Neuronal stem cell (in vitro differentiated cells): ENCODE measurements at places on chromosomes 6 and 20.

- DNase-seq: no peak
Observed at GRCh38 chr6:121382467-121383121, 48.3 kb upstream of the TBC1D32 start.

DNA sequence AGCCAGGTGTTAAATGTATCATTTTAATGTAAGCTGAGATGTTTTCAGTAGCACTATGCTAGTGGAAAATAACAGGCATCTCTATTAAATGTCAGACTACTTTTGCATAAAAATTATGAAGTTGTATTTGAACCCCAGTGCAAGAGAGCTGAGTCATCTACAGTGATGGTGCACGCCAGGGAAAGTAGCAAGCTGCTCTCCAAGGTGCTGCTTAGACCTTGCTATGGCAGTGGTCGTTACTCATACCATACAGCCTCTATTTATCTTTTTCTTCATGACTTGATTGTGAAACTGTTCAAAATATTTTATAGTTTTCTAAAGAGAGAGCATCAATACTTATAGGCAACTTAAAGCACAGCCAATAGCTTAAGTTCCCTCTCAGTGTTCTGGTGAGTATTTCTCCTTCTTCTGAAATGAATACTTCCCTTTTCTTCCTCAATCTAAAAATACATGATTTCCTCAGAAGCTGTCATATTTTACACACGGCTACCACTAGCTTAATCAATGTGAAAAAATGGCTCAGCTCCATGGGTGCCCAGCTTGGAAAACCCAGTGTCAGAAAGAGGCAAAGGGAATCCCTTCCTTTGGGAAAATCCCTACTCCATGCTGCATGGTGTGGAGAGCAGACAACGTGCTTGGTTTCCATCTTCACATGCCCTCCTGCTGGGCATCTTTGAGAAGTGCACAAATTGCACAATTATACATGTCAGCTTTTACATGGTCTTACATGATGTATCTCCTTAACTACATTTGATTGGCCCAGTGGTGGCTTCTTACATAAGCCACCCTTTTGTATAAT is 105.6 kb downstream of the ELOVL4 start:
- no peak for DNase-seq

- no peak for DNase-seq
Observed at GRCh38 chr20:51864967-51865366, 62.6 kb upstream of the SALL4 start.

- DNase-seq: no peak
Observed at GRCh38 chr6:131574133-131574532, 1.1 kb downstream of the ARG1 start.

DNA sequence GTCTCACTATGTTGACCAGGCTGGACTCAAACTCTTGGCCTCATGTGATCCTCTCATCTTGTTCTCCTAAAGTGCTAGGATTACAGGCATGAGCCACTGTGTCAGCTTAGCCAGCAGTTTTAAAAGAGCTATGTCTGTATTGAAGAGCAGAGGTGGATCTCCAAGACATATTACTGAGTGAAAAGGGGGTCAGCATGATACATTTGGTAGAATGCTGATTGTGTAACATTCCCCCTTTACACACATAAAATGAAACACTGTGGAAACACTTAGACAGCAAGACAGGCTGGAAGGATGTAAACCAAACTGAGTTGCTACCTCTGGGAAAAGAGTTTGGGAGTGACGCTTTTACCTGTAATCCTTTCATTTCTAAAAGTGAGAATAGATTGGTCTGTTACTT is 1.7 kb upstream of the RIPOR3 start:
- no peak for DNase-seq

DNA sequence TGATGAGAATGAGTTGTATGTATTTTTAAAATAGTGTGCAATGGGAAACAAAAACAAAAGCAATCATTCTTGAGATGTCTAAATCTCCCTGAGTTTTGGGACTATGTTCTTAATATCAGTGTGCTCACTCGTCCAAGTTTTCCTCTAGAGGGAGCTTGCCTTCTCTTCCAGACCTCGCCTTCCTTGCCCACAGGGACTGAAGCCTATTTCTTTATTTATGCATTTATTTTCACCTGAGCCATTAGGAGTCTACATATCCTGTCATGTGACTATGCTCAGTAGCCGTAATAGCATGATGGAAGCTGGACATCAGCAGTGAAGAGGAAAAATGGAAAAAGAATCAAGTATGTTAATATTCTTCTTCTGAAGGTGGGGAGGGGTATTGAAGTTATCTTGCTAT is 131.2 kb downstream of the SH3BGRL2 start:
- no peak for DNase-seq

DNA sequence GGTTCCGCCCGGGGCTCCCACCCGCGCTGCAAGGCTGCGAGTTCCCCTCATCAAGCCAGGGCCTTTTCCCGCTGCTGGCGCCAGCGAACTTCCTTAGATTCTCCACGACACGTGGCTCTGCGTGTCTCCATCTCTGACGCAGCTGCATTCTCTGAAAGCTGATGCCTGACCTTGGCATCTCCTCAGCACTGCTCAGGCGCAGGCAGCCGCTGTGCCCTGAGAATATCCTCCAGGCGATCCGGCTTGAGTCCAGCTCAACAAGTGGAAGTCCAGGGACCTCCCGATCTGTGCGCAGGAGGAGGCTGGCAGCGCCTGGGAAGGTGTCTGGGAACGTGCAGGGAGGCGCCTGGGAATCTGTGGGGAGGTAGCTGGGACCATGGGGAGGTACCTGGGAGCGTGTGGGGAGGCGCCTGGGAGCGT is 171.2 kb upstream of the THBS2 start:
- no peak for DNase-seq

DNA sequence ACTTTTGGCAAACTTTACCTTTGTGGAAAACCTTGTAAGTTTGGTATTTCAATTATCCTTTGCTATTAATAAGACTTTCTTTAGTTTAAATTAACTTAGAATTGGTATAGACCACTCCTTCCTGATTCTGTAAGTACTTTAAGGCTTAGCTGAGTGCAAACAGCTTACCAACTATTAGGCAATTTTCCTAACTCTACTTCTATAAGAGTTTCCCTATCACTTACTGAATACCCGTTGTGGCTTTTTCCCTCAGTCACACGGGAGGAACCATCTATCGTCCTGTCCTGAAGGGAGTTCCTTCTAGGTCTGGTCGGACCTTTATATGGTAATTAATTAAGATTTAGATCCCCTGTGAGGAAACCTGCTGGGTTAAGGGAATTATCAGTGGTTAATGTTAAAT is 9.6 kb downstream of the SLC35A1 start:
- DNase-seq: no peak

- no peak for DNase-seq
Observed at GRCh38 chr6:113625850-113626249, 231.3 kb upstream of the MARCKS start.

DNA sequence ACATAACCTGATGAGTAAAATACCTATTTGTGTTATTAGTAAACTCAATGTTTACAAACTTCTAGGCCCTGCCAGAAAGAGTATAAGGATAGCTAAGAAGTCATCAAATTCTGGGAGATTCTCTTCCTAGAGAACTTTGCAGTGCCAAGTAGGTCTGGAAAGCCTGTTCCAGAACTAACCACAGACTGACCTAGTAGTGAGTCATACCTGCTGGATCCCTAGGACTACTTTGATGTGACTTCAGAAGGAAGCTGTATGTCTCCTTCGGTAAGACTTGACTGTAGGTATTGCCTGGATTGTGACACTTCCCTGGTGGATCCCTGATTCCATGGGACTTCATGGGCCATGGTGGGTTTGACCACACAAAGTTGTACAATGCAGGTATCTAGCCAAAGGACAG is 131.7 kb downstream of the DNAH8 start:
- DNase-seq: no peak

GRCh38 chr6:92777146-92777740 is 642.1 kb downstream of the EPHA7 start:
- DNase-seq: peak; percentile 12

DNA sequence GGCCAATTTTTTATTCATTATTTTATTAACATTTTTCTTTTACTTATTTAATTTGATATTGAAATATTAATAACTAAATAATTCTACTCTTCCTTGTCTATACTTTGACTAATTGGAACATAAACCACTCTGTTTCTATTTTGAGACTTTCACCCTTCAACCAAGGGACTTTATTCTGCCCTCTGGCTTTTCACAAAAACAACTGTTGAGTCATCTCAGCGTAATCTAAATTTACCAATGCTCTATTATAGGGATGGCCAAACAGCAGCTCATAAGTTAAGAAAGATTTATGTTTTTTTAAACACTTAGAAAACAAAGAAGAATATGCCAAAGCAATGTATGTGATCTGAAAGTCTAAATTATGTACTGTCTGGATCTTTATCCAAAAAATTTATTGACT is 46.7 kb downstream of the DOP1A start:
- DNase-seq: no peak

GRCh38 chr20:1944345-1945091 is 49.3 kb downstream of the SIRPA start:
- no peak for DNase-seq

- no peak for DNase-seq
Observed at GRCh38 chr6:82818727-82819126, 246.9 kb downstream of the UBE3D start.

- DNase-seq: no peak
Observed at GRCh38 chr20:63698739-63699465, 2.5 kb downstream of the TNFRSF6B start.

DNA sequence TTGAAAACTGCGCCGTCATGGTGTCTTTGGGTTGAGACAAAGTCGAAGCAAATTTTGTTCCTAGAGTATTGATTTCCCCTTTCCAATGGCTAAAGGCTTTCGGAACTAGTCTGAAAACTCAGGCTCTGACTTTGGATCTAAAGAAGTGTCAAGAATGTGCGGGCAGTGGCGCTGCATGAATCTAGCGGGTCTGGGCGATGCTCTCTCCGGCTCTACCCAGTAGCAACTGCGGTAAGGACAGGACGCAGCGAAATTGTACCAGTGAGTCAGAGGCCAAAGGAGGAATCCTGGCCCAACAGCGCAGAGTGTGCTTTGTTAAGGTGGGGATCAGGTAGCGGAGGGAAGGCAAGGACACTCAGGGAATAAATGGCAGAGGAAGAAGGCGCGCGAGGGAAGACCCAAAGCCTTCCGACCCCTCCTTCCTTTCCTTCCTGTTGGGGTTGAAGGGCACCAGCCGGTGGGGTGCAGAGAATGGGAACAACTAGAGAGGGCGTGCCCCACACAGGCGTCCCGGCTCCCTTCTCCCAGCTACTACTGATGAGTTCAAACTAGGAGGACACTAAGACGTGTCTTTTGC is 32.1 kb downstream of the HLA-F start:
- no peak for DNase-seq

GRCh38 chr20:49187851-49188641 is at the start of gene STAU1:
Gene STAU1, minus strand, starts transcription at chr20:49188334. Its CDS starts 22,133 bp downstream, at chr20:49166201.
- peak; percentile 93 for DNase-seq

GRCh38 chr6:11036977-11037430 is 7.1 kb downstream of the ELOVL2 start:
- no peak for DNase-seq

GRCh38 chr20:37984018-37984785 is 49.1 kb downstream of the TTI1 start:
- no peak for DNase-seq

- DNase-seq: no peak
Observed at GRCh38 chr6:158358450-158359077, 46.3 kb downstream of the TULP4 start.

GRCh38 chr6:137497721-137498463 is 3.7 kb upstream of the OLIG3 start:
- DNase-seq: peak; percentile 41

DNA sequence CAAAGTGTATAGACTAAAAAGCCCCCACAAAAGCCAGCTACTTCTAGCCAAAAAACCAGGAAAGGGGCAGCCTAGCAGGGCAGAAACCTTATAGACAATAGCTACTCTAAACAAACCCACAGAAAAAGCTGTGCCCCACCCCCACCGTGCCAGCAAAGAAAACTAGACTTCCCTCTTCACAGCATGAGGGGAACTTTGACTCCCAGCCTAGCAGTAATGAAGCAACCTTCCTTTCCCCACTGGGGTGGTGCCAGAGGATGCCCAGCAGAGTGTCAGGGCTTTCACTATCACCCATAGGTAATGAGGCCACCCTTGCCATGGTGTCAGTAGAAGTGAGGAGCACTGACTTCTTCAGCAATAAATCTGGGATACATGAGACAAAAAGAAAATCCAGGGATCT is 99.0 kb upstream of the LGSN start:
- no peak for DNase-seq

- DNase-seq: peak; percentile 61
Observed at GRCh38 chr6:117483004-117483644, 650 bp downstream of the DCBLD1 start.

DNA sequence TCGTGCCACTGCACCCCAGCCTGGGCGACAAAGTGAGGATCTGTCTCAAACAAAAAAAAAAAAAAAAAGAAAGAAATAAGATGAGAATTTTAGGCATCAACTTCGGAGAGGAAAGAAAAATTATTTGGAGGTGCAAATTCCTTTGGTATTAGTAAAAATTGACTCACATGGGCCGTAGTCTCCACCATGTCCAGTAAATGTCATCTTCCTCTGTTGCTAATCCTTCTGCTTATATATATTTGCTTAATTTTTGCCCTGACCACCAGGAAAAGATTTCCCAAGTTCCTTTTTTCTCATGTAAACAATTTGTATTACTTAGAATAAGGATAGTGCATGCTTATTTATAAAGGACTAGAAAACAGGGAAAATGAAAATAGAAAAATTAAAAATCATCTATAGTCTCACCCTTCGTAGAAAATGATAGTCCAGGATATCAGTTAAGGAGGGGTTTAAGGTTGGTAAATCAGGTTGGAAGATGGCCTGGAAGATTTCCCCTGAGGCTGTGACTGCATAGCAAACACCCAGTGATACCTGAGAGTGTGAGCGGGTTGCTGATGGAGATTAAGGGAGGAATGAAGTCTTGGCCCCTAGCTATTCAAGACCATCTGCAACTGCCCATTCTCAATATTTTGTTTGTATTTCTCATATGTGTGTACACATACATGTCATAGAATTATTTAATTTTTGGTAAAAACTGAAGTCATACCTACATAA is 240.8 kb downstream of the ZNF217 start:
- no peak for DNase-seq

DNA sequence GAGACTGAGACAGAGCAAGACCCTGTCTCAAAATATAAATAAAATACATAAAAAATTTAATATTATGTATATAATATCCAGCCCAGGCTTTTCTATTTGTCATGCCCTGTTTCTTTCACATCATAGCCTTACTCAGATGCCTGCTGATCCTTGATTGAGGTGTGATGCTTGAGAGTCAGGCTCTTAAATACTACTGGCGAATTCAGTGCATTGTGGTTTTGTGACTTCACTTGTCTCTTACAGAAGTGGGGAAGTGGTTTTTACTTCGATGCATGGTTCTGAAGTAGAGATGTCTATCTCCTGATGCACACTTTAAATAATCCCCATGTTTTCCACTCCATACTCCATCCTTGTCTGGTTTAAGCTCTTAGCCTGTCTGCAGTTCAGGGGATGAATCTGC is 29.1 kb downstream of the ASXL1 start:
- no peak for DNase-seq

GRCh38 chr6:13914351-13914750 is 10.4 kb upstream of the RNF182 start:
- DNase-seq: no peak

- peak; percentile 57 for DNase-seq
Observed at GRCh38 chr20:4427940-4428586, 293.6 kb upstream of the PRND start.
